ENCODE measurements at places on chromosomes 13 and 19. TPM values are rescaled to one million over a fixed set of nuclear protein-coding genes. Genes with fewer than 3 reads are reported as not detected.

MISP gene
- total RNA-seq: 8.9 TPM

DNA sequence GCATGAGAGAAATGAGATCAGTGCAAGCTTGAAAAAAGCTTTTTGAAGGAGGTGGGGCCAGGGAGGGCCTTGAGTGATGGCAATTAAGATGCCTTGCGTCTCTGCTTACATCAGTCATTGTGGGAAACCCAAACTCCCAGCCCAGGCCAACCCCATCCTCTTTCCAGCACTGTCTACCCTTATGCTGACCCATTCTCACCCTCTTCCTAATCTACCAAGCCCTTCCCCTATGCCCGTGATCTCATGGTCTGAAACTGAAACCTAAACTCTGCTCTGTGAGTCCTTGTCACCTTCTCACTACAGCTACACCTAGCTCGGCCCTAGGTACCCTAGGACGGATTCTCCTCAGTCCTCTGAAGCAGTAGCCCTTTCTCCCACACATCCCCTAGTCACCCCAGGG is 36.0 kb upstream of the SERP2 start:
- H3K36me3 ChIP-seq: no peaks in the 10 kb centered on the region
- H3K27me3 ChIP-seq: no peaks in the 10 kb centered on the region
- DNase-seq: no peak
- H3K4me3 ChIP-seq: no peak overlapping the region
- H3K4me1 ChIP-seq: no peaks in the 10 kb centered on the region
- H3K27ac ChIP-seq: no peak overlapping the region

DNA sequence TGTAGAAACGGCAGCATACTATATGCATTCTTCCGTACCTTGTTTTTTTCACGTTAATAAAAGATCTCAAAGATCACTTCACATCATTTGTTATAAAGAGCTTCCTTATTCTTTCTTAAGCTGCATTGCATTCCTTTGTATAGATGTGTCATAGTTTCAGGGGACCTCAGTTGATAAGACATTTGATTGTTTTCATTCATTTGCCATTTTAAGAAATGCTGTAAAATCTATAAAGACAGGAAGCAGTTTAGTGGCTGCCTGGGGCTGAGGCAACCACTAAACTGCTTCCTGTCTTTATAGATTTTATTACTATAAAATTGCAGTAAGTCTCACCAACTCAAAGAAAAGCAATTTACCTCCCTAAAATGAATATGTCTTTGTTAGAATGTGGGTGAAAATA is 59.4 kb downstream of the ZDHHC20 start:
- no peaks in the 10 kb centered on the region for H3K4me1 ChIP-seq
- peaks cover 63% of the 10 kb centered on the region for H3K36me3 ChIP-seq
- H3K4me3 ChIP-seq: no peak overlapping the region
- H3K27me3 ChIP-seq: no peaks in the 10 kb centered on the region
- H3K27ac ChIP-seq: no peak overlapping the region
- DNase-seq: no peak

DNA sequence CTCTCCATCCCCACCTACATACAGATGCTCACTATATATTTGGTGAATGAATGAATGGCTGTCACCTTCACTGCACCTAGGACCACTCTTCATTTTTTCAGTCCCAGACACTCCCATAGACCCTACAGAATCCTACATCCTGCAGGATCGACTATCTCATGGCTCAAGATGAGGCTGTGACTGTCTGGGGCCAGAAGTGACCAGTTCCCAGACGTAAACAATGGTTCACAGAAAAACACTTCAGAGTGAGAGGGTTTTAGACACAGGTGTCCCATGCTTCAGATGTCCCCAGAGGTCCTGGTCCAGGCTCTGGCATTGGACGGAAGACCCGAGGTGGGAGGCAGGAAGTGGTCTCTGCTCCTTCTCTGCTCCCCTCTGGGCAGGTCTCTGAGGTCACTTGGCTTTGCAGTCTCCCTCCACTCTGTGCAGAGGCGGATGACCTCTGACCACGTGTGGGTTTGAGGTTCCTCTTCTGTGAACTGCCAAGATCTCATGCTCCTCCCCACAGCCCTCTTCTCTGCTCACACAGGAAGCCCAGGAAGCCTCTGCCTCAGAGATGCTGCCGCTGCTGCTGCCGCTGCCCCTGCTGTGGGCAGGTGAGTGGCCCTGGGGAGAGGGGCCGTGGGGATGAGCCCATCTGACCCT is 24.9 kb downstream of the SIGLEC7 start:
- peak; percentile 66 for DNase-seq
- no peaks in the 10 kb centered on the region for H3K27me3 ChIP-seq
- peaks cover 4% of the 10 kb centered on the region for H3K4me1 ChIP-seq
- no peaks in the 10 kb centered on the region for H3K36me3 ChIP-seq

CRTC1 gene
- 16.2 TPM for total RNA-seq

TMEM161A gene
- total RNA-seq: 28.1 TPM

- H3K4me3 ChIP-seq: peak overlapping the region; percentile 57
- peak overlapping the region; percentile 68 for H3K27ac ChIP-seq
- peaks cover 52% of the 10 kb centered on the region for H3K36me3 ChIP-seq
- H3K4me1 ChIP-seq: peaks cover 59% of the 10 kb centered on the region
- peak; percentile 93 for DNase-seq
- H3K27me3 ChIP-seq: no peaks in the 10 kb centered on the region
These were observed 6.9 kb downstream of the PKN1 start for GRCh38 chr19:14440049-14440448.

- H3K36me3 ChIP-seq: no peaks in the 10 kb centered on the region
- H3K4me1 ChIP-seq: no peaks in the 10 kb centered on the region
- no peak overlapping the region for H3K27ac ChIP-seq
- DNase-seq: no peak
- no peak overlapping the region for H3K4me3 ChIP-seq
These were observed 62.9 kb downstream of the CHST8 start for GRCh38 chr19:33684538-33685232.

ZNF431 gene
- 30.5 TPM for total RNA-seq

DNA sequence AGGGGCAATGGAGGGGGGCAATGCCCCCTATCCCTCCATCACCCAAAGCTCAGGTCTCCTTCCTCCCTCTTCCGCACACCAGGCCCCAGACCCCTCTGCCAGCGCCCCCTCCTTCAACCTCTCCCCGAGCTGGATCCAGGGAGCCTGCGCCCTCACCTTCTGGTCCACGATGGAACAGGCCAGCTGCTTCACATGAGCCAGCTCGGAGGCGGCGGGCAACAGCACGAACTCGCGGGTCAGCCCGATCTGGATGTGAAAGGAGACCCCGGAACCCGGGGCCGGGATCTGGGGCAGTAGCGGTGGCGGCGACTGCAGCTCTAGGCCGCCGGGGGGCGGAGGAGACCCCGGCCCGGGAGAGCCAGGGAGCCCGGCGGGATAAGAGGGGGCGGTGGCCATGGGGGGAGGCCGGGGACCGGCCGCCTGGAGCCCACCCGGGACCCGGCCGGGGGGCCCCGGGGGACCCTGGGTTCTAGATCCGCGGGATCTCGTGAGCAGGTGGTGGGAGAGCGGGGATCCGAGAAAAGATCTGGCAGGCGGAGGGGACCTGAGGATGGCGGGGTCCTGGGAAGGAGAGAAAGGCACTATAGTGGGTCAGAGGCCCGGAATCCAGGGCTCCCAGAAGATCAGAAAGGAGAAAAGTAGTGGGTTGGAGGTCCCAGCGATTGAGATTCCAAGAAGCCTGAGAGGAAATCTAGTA is 791 bp downstream of the PRKD2 start:
- no peaks in the 10 kb centered on the region for H3K27me3 ChIP-seq
- peaks cover 18% of the 10 kb centered on the region for H3K36me3 ChIP-seq
- H3K27ac ChIP-seq: peak overlapping the region; percentile 89
- H3K4me3 ChIP-seq: peak overlapping the region; percentile 69

MIER2 gene
- 39.4 TPM for total RNA-seq

GRCh38 chr19:741506-742131 is 9.3 kb upstream of the MISP start:
- no peak overlapping the region for H3K4me3 ChIP-seq
- peaks cover 7% of the 10 kb centered on the region for H3K36me3 ChIP-seq
- H3K4me1 ChIP-seq: no peaks in the 10 kb centered on the region
- no peaks in the 10 kb centered on the region for H3K27me3 ChIP-seq
- no peak overlapping the region for H3K27ac ChIP-seq

- H3K4me3 ChIP-seq: no peak overlapping the region
- no peak for DNase-seq
- no peak overlapping the region for H3K27ac ChIP-seq
- H3K4me1 ChIP-seq: no peaks in the 10 kb centered on the region
These were observed 1795.5 kb upstream of the PRR20A start for GRCh38 chr13:55345224-55345623.

GRCh38 chr19:54114340-54115108 is 933 bp downstream of the TFPT start:
- DNase-seq: peak; percentile 66
- H3K4me3 ChIP-seq: peak overlapping the region; percentile 77
- H3K4me1 ChIP-seq: peaks cover 27% of the 10 kb centered on the region
- H3K36me3 ChIP-seq: peaks cover 36% of the 10 kb centered on the region

CLC gene
- not detected for total RNA-seq

DNA sequence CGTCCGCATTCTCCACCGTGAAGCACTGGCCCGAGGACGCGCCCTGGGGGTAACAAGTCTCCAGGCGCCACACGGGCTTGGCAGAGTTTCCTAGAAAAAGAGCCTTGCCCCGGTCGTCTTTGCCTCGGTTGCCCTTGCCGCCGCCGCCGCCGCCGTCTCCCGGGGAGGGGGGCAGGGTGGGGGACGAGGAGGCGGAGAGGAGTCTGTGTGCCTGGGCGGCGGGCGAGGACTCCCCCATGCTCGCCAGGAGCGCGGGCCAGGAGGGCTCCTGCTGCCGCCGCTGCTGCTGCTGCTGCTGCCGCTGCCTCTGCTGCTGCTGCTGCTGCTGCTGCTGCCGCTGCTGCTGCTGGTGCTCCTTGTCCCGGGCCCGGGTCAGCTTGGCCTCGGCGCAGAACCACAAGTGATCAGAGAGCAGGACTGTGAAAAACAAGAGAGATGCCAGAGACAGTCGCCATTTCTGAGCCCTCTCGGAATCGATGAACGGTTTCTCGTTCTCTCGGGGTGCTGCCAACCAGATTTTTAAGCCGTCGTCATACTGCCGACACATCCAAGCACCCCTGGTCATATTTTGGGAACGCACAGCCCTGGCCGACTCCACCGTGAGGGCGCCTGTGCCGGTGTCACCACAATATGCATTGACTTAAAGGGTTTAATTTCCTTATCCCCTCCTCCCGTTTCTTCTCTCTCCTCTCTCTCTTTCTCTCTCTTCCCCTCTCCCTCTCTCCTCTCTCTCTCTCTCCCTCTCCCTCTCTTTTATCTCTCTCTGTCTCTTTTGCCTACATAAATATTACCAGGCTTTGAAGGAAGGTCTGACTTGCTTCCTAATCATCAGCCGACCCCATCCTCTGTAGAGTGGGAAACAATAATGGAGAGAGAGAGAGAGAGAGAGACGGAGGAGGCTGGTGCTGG is 349.1 kb downstream of the LIG4 start:
- peak overlapping the region; percentile 51 for H3K4me3 ChIP-seq
- peaks cover 8% of the 10 kb centered on the region for H3K4me1 ChIP-seq
- no peak for DNase-seq
- H3K27ac ChIP-seq: no peak overlapping the region

GRCh38 chr13:35514801-35515502 is 38.5 kb upstream of the MAB21L1 start:
- no peak overlapping the region for H3K4me3 ChIP-seq
- no peaks in the 10 kb centered on the region for H3K4me1 ChIP-seq
- no peaks in the 10 kb centered on the region for H3K36me3 ChIP-seq
- no peak overlapping the region for H3K27ac ChIP-seq

Measured in lower lobe of right lung (tissue), 2 donors.